ENCODE measurements at places on chromosomes 4 and X.

- no peak for DNase-seq
Observed at GRCh38 chr4:40812856-40813255, 63.1 kb downstream of the NSUN7 start.

GRCh38 chrX:152601848-152602616 lies 35.7 kb upstream of the GABRQ start:
- no peak for DNase-seq

DNA sequence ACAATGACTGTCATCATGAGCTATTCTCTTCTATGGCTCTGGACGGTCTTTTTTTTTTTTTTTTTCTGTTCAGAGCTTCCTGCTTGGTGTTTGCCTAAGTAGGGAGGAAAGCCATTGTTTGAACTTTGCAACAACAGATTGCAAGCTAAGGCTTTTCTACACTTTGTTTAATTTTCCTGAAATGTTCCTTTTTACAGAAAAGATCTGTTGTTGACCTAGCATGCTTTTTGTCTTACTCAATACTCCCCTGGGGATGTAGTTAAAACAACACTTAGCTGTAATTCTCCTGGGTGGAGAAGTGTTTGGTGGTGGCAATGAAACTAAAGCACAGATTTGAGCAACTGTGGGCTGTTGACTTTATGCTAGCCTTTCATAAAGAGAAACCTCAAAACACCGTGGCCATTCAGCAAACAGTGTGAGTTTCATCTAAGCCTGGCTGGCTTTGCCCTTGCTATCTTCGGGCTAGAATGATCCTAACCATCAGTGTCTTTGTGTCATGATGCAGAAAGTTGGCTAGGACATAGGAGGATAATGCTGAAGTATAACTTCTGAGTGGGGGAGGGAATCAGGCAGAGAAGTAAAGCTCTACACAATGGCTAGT lies 110.5 kb downstream of the ANXA3 start:
- DNase-seq = peak; percentile 28

DNA sequence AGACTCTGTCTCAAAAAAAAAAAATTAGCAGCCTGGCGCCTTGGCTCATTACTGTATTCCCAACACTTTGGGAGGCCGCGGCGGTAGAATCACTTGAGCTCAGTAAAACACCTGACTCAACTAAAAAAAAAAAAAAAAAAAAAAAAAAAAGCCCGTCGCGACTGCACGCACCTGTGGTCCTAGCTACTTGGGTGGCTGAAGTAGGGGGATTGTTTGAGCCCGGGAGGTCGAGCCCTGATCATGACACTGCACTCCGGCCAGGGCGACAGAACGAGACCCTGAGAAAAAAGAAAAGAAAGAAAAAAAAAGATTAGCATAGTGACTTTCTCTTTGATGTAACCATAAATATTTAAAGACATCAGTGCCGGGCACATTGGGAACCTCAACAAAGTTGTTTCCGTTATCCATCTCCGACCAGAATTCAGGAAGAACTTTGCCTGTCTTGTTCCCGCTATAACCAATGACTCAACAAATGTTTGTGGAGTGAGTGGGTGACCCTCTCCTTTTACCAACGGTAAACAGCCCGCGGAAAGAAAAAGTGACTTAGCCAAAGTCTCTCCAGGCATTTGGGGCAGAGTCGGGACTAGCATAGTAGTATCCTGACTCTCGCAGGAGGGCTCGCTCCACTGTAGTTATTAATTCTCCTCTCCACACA lies 553 bp upstream of the MED28 start:
- DNase-seq = peak; percentile 55

- DNase-seq = peak; percentile 57
Observed at GRCh38 chr4:128600996-128601871, 208.3 kb upstream of the JADE1 start.

DNA sequence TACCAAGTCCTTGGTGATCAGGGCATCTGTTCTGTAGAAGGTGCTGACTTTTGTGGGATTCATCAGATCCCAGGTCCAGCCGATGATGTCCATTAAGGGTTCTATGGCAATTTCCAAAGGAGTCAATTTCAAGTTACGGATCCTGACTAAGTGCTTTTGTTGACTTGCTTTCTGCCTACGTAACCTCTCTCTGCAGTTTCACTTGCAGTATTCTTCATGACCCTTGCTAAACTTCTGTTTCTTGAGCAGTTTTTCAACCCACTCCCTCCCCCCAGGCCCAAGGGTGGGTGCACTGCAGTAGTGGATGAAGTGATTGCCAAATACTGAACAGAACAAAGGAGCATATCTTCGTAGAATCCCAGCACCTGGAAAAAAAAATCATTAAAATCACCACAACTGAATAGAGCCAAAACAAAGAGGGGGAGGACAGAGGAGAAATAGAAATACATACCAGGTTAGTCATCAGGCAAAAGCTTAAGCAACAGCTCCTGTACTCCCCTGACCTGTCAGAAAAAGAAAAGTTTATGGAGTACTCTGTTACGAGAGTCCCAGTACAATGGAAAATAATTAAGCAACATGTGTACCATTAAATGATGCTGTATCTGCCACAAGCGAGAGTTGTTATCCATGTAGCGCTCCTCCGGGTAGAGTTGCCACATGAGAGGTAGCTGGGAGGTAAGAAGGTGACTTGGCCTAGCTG lies 5.8 kb downstream of the CMC4 start:
- no peak for DNase-seq

- no peak for DNase-seq
Observed at GRCh38 chrX:9825966-9826365, 39.7 kb downstream of the SHROOM2 start.

DNA sequence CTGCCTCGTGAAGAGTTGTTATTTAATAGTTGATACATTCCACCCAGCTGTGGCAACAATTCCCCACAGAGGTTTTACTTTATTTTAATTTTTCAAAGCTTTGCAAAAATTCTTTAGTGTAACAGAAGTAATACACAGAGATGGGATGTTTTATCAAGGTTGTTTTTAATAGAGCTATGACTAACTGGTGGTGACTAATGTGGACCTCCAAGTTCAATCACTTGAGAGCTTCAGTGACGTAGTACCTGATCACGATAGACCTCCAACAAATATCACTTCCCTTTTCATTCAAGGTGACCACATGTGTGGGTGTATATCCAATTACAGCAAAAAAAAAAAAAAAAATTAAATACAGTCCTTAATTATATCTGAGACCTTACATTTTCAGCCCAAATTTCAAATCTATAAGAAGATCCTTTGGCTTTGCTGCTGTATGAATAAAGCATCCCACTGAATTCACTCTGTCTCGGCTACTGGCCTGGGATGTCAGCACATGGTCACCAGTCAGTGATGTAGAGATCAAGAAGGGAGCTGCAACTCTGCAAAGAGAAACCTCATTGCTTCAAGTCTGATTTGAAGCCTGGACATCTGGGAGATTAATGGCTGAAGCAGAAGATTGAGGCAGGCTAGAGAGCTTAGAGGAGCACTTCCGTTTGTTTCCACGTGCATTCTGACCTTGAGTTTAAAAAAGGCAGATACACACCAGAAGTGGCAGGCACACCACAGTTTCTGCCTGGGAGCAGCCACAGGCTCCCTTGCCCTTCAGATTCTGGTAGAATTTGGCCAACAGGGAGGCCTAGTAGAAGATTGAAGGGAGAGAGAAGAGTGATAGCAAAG lies 345.9 kb upstream of the NOCT start:
- DNase-seq = peak; percentile 64

DNA sequence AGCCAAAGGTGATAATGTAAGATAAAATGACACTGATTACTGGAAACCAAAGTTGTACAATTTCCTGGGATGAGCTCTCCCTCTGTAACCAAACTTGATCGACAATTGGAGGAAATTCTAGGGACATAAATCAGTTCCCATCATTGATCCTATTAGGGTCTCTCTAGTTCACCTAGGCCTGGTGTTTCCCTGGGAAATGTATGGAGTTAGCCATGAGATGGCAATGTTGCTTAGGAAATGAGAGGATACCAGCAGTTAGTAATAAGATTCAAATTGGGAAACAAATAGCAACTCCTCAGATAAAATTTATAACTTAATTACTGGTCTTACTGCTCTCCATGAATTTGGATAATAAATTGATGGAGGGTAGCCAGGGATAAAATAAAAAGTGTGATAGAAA lies 52.2 kb downstream of the SPATA18 start:
- no peak for DNase-seq

DNA sequence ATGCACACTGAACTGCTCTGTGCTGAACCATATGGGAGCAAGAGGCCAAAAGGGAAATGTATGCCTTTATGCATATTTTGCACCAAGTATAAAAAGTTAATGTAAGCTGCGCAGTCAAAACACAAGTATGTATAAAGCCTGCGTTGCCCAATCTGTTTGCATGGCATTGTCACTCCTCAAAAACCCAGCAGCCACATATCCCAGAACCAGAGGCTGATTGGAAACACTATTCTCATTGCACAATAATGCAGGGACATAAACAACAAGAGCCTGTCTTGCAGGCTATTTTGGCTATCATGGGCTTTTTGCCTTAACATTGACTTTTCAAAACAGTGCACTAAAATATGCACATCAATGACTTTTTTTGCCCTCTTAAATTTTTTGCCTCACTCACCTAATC lies 5.1 kb upstream of the ASB9 start:
- DNase-seq = no peak

- no peak for DNase-seq
Observed at GRCh38 chr4:127772769-127773671, 9.1 kb upstream of the HSPA4L start.

- no peak for DNase-seq
Observed at GRCh38 chr4:5079581-5079980, 28.3 kb downstream of the STK32B start.

GRCh38 chr4:122673252-122673651 lies 52.4 kb upstream of the IL21 start:
- no peak for DNase-seq

DNA sequence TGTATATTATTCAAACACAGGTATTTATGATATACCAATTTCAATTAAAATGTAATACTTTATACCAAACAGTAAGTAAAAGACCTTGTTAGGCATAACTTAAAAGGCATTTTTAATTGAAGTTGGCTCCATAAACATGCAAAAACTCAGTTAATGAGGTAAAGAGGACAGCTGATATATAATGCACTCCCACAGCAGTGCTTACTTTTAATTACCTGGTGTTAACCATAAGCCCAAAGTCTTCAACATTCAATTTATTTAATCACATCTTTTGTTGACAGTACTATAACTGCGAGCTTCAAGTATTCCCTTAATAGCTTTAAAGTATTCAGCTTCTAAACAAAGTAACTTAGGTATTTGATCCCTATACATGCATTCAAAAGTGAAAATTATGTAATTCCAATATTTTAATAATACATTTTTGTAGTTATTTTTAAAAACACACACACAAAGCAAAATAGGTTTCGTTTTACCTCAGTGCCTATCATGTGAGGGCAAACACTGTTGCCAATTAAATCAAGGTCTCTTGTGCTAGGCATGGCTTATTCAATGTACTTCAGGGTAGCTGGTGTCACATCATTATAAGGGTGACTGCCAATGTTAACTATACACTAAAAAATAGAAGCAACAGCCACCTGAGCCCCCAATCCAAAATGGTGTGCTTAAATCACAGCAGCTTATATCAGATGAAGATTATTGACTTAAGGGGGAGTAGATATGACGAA lies 197.1 kb downstream of the LRBA start:
- DNase-seq = no peak

- DNase-seq = no peak
Observed at GRCh38 chr4:115042496-115042895, 70.9 kb downstream of the NDST4 start.

DNA sequence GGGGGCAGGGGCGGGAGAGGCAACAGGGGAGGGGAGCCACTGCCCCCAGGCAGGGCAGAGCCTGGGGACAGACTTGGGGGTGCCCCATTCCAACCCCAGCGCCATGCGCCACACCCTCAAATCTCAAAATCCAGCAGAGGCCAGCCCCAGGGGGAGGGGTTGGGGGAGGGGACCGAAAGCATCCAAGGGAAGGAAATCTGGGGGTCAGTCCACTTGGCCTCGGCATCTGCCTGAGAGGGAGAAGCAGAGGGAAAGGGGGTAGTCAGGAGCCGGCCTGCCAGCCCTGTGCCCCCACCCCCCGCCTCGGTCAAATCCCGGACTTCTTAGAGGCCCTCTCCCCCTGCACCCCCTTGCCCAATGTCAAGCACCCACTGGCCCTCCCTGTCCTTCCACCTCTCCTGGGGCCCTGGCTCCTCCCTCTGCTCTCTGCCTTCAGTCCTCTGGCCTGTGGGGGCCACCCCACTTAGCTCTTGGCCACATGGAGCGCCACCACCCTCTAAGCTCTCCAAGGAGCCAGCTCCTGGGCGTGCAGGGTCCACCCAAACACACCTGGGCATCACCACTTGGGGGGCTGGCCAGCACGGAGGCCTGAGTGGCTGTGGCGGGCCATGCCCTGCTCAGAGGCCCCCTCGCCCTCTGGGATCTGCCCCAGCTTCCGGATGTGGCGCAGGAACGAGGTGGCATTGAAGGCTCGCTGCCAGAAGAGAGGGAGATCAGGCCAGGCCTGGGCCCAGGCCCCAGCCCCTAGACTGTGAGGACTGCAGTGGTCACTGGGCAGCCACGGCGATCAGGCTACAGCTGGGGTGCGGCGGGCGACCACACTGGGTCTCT lies 3.5 kb downstream of the PNCK start:
- no peak for DNase-seq

- DNase-seq = no peak
Observed at GRCh38 chr4:9877123-9877522, 95.7 kb downstream of the DRD5 start.

DNA sequence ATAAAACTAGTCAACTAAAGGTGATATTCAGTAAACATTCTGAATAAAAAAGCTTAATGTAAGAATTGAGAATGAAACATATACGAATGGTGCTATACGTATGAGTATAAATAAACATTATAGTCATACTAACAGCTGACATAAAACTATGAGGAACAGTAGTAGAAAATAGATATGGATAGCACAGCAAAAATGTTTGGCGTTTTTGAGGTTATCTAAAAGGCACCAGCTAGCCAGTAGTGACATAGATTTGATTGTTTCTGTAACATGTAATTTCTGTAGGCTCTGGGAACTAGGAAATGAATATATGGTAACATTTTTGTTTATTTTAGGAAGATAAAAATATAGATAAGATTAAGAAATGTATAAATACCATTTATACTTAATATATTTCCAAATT lies 69.3 kb downstream of the SNX25 start:
- no peak for DNase-seq

DNA sequence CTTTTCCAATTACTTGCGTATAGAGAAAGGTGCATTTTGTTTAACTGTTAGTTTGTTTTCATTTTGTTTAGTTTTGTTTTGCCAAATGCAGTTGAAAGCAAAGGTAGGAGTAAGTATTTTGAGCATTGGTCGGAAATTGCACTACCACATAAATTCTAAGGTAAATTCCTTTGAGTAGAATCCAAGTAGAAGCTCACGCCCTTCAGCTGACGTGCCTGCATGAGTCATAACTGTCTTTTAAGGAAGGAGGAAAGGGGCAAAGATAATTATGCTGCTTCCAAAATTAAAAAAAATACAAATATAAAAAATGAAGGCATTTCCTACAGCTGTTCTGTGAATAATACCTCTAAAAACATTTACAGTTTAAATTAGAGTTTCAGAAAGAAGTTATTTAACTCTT lies 110.2 kb upstream of the MYOZ2 start:
- no peak for DNase-seq

DNA sequence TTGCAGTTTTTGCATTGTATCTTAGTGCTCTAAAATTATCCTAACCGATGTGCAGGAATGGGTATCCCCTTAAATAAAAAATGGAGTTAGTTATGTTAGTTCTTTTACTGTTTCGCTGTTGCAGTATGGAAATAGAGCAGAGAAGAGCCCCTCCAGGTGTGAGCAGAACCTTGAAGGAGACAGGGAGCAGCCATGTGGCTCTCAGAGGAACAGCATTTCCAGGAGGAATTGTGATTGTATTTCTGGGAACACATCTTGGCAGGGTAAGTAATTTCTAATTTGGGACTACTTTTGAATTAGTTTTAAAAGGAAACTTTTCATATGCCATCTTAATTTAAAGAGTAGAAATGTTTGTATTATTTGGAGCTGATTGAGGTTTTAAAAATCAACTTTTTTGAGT lies 5.3 kb upstream of the CCDC158 start:
- no peak for DNase-seq
